ENCODE measurements at places on chromosomes 1 and 21.
A peak's percentile ranks its signal among the peaks of the same experiment; 100 is the strongest.

- DNase-seq: no peak
These were observed 286.0 kb upstream of the DEPDC1 start for GRCh38 chr1:68782890-68783289.

DNA sequence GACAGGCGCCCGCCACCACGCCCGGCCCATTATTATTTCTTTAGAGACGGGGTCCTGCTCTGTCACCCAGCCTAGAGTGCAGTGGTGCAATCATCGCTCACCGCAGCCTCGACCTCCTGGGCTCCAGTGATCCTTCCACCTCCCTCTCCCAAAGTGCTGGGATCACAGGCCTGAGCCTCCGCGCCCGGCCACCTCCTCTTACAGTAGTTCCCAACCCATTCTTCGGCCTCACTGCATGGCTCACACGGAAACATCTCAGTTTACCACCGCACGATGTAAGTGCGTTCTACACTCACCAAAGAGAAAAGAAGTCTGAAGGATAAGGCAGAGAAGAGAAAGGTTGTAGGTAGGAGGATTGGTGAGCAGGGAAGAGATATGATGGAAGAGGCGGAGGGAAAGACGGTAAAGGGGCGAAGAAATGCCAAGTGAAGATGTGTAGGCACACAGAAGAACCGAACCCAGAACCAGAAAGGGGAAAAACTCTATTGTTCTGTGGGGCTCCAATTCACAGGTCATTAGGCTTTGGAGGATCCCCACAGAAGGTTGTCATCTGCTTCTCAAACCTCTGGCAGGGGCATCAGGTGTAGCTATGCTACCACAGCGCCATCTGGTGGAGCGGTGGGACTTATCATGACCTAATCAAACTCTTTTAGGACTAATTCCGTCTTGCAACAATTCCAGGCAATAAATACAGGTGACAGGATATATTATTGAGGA is 504.2 kb downstream of the SMYD3 start:
- DNase-seq: peak; percentile 84

- no peak for DNase-seq
These were observed 19.5 kb upstream of the RNF223 start for GRCh38 chr1:1093610-1093943.

GRCh38 chr1:154557939-154558719 is at the start of gene UBE2Q1:
TSS of gene UBE2Q1 (minus strand) at chr1:154558662. CDS start at chr1:154558553, 109 bp downstream.
- no peak for DNase-seq

All from stimulated activated CD4-positive, alpha-beta T cell treated with anti-CD3 and anti-CD28 coated beads, TNF-alpha, amount 100 ng/mL, for 48 hours (primary cell).